ENCODE measurements at places on chromosomes 6 and 20.

DNA sequence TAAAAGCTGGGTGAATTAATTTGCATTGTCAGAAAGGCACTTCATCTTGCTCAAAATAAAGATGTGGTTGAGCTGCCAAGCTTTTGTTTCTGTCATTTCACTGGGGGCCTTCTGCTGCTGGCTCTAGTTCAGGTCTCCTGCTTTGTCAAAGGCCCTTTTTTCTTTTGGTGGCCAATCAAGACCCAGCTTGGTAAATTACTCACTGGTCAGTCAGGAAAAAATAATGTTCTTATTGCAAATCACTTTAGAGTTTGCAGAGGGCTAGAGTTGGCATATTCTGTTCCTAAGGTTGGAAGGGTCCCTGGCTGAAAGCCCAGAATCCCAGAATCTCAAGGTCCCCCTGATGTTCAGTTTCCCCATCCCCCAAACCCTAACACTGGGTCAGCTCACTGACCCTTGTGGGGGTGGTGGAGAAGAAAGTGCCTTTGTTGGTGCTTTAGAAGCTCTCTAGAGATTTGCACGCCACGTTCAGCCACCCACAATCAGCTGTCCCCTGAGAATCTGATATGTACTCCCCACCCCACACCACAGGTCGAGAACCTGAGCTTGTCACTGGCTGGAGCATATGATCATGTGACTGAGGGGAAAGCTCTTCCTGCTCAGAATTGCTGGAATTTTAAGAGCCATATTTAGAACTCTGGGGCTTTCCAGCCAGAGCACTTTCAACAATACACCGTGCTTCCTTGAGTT, 21.7 kb upstream of the BNIP5 start:
- no peak for DNase-seq

DNA sequence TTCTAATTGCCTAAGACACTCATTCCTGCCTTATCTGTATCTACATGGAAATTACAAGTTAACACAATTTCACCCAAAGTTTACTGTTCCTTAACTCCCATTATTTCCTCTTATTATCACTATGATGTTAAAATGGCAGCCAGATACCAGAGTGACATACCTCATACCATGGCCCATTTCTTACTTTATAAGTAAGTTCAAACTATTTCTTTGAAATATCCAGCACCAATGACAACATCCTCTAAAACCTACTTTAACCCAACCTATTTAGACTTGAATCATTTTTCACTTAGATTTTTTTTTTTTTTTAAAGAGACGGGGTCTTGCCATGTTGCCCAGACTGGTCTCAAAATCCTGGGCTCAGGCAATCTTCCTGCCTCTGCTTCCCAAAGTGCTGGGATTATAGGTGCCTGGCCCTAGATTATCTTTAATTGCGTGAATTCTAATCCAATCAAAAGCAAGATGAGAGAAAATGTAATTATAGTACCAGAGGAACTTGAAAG, 10.0 kb downstream of the REV3L start:
- no peak for DNase-seq

GRCh38 chr20:54140927-54141566, 32.7 kb downstream of the CYP24A1 start:
- DNase-seq = no peak

DNA sequence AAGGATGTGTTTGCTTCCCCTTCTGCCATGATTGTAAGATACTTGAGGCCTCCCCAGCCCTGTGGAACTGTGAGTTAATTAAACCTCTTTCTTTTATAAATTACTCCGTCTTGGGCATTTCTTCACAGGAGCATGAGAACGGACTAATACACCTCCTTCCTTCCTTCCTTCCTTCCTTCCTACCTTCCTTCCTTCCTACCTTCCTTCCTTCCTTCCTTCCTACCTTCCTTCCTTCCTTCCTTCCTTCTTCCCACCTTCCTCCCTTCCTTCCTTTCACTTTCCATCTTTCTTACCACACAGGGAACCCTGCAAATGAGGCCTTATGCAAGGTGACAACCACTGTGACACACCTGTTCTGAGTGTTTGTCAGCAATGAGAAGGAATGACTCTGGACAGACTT, 141.3 kb upstream of the EXOC2 start:
- no peak for DNase-seq

- DNase-seq = no peak
These were observed 9.6 kb downstream of the GMEB2 start for GRCh38 chr20:63617092-63617875.

DNA sequence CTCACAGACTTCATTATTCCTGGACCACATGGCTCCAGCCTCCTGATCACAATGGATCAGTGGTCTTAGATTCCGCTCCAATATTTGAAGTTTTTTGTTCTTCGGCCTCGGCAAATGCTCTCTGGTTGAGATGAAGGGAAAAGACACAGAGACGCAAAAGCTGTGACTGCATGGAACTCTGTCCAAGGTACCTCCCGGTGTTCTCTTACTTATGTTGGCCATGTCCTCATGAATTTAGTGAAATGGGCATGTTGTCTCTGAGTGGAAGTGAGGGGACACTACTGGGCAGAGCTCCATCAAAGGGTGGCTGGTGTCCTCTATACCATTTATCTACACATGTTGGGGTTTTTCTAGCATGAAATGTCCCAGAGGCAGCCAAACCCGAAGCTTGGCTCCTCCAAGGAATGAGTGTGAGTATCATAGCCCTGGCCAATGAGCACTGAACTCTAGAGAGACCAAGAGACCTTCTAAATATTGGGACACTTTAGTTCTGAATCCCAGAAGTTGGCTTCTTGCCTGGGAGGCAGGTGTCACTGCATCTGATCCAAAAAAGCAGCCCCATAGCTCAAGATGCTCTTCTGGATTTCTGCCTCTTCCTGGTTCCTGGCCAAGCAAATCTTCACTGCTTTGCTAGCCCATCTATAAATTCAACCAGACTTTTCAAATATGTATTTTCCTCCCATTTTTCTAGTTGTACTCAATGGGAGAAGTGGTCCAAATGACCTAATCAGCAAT, 34.1 kb downstream of the HLA-G start:
- no peak for DNase-seq

DNA sequence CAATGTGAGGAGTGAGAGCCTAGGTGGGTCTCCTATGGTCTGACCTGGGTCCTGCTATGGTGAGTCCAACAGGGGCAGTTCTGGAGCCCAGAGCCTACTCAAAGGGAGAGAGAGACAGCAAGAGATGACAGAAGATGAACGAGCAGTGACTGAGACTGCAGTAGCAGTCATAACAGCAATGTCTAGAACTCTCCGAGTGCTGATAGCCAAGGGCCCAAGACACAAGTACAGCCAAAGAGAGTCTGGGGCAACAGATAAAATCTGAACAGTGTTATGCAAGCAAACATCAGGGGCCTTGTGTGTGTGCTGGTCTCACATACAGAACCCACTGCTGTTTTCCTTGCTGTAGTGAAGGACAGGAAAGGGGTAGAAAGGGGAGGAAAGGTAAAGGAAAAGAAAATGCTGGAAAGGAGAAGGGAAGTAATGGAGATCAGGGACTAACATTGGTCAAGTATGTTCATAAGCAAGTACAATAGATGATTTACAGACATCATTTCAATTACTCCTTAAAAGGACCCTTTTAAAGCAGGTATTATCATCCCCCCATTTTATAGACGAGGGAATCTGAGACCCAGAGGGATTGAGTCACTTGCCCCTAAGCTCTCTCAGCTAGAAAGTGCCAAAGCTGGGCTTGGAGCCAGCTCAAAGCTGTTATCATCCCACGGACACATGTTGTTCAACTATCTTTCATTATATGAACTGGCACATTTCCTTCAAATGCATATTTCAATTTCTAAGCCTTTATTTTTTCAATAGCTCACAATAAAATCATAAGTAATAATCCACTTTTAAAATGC, 182.3 kb upstream of the RAB32 start:
- DNase-seq = peak; percentile 43

DNA sequence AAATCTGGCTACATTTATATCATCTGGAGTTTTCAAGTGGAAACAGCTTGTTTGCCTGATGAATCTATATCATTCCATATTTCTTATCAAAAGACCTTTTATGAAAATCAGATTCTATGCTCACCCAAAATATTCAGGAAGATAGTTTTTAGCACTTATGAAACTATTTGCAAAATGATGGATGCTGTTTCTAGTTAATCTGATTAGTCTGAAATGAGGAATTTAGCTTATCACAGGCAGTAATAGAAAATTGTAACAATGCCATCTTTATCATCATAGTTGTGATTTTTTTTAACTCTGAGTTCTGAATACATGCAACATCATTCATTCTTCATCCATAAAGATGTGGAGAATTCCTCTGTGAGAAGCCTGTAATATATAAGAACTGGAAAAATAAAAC, 229.7 kb downstream of the PLCB1 start:
- no peak for DNase-seq

DNA sequence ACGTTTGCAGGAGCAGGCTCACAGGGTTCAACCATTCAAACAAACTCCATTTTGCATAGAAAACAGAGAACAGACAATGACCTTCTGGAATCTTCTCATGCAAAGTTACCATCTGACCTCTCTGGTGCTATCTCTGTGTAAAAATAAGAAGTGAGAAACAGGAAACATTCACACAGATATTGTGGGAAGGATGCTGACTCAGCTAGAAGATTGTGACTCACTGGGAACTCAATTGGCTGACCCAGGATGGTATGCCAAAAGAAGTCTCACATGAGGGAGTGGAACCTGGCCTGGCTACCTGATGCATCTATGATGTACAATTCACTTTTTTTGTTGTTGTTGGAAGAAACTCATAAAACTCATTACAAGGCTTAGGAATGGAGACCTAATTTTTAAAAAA, 61.1 kb upstream of the TBX18 start:
- DNase-seq = peak; percentile 29

GRCh38 chr6:63213325-63213724, 2.1 kb downstream of the FKBP1C start:
- DNase-seq = no peak

DNA sequence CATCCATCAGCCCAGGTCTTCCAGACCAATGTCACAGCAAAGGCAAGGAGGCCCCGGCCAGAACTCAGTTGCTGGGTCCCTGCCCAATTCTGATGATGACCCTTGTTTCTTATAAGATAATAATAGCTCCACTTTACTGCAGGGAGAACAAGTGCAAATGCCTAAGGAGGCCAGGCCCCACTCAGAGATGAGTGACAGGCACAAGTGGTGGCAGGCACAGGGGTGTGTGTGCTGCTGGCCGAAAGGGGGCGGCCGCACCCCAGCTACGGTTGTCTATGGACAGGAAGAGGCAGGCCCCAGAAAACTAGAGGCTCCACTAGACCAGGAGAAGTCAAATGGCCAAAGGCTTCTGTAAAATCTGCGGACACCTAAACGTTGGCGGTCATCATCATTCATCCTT, 28.6 kb downstream of the GNAS-AS1 start:
- no peak for DNase-seq

DNA sequence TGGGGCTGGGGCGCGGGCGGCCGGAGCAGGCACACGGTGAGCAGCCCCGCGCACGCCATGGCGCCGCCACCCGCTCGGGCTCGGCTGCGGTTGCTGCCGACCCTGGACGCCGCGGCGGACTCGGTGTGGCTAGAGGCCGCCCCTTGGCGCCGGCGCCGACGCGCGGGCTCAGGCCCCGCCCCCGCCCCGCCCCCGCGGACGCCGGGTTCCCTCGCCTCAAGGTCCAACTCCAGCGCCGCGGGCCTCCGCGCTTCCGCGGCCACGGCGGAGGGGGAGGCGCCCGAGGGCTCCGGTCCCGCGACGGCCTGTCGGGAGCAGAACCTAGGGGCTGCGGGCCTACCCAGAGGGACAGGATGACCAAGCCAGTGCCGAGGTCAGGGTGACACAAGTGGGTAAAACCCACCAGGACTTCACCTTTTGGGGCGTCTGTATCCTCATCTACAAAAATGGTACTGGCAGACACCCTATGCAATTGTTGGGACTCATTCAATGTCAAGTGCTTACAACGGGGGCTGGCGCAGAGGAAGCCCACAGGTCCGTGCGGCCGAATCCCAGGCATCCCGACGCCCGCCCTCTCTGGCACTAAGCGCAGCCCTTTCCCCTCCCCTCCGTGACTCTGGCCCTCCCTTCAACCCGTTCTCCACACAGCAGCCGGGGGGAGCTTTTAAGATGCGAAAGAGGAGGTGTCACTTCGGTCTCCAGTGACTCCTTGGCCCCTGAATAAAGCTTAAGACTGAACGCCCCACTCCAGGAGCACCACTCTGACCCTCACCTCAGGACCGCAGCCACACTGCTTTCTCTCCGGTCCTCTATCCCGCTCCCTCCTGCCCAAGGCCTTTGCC, at the start of gene NECAB3:
Gene NECAB3, minus strand, starts transcription at position 135 of the 842 bp plus-strand sequence. Its CDS starts 76 bp downstream, at position 59.
- DNase-seq = no peak

DNA sequence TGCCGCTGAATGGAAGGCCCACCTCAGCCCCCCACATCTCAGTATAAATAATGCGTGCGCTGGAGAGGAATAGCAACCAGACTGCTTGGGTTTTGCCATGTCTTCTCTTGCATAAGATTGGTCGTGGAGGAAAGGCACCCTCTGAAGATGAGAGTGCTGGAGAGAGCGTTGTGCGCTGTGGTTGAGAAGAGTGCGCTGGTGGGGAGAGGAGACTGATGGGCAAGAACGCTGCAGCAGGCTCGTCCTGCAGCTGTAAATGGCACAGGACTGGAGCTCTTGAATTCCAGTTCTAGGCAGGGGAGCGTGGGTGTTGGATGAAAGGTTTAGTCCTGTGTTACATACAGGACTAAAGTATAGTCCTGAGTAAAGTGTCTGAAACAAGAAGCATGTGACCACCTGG, 51.5 kb downstream of the RPRD1B start:
- DNase-seq = no peak

DNA sequence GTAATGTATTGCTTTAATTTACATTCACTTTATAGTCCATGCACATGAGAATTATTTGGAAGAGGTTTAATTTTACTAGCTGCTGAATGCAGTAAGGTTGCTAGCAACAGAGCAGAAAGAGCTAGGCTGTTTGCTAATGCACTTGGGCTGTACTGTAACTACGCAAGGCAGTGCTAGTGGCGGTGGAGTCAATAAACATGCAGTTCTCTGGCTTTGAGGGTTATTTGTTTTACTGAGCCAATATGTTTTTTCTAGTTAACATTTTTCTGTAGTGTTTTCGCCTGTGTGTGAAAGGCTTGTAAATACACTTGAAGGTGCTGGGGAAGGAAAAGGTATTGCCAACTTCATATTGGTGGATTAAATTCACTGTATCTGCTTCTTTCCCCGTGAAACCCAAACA, 112.8 kb downstream of the BTBD3 start:
- no peak for DNase-seq

DNA sequence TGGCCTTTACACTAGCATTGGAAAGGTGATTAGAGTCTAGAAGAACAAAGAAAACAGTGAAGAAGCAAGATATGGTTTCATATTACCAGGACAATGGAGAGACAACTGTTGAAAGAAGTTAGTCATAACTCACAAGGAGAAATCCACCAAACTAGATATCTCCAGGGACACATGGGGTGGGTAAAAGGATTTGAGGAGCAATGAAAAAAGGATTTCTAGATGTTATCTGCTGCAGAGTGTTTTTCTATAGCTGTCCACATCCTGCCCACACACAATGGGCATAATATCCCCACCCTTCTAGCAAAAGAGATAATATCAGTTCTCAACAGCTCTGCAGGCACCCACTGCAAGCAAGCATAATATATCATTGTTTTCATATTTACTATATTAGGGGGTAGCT, 303.1 kb downstream of the HAO1 start:
- DNase-seq = no peak

GRCh38 chr6:105588123-105588710, 185.3 kb upstream of the PREP start:
- no peak for DNase-seq

GRCh38 chr6:150654608-150655007, 54.9 kb downstream of the PLEKHG1 start:
- no peak for DNase-seq
